ENCODE measurements at places on chromosomes 2 and 18. TPM values are rescaled to one million over a fixed set of nuclear protein-coding genes. Genes with fewer than 3 reads are reported as not detected.
A peak's percentile ranks its signal among the peaks of the same experiment; 100 is the strongest.

Gene FBXO48
- total RNA-seq = 1.1 TPM

- DNase-seq = no peak
These were observed 270.7 kb upstream of the NRP2 start for GRCh38 chr2:205411558-205411957.

Gene HOXD4
- not detected for total RNA-seq

DNA sequence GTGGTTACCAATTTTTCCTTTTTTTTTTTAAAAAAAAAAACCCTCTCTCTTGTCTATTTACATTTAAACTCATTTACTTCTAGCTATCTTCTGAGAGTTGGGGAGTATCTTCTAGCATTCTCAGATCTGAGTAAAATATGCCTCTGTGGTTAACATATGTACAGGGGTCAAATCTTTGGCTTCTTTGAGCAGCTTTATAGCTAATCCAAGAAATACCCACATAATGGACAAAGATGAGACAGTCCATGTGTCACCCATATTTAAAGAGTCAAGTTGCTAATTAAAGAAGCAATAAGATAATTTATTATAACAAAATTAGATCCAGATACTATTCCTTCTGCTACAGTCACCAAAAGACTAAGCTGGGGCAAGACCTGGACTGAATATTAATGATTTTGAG lies 139.0 kb upstream of the HNRNPA3 start:
- DNase-seq = no peak

DNA sequence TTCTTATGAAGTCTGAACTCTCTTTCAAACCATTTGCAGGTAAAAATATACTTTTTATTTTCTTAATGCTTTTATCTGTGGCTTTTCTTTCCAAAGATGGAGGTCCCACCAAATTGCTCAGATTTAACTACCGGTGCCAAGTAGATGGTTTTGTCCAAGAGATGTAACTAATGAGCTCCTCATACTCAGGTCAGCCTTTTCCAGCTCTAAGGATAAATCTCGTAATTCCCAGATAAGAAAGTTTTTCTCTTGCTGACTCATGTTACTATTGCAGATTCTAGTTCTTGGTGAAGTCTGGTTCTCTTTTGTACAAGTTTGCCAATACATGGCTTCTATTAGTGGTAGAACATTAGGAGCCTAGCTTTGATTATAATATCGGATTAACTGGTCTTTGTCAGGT lies 550.8 kb upstream of the ZNF804A start:
- no peak for DNase-seq

- no peak for DNase-seq
These were observed 44.0 kb upstream of the UBE2F start for GRCh38 chr2:237922641-237923361.

Gene GPR35
- total RNA-seq = not detected

Gene OSBPL6
- 7.2 TPM for total RNA-seq

Gene CAMKMT
- 18.6 TPM for total RNA-seq

GRCh38 chr2:105388971-105389381 lies 9.9 kb downstream of the FHL2 start:
- DNase-seq = no peak

Gene LTBP1
- 23.8 TPM for total RNA-seq

Gene SMAD4
- 139 TPM for total RNA-seq

GRCh38 chr18:45136381-45137086 lies 455.8 kb downstream of the SETBP1 start:
- no peak for DNase-seq

Gene HNMT
- total RNA-seq = 3.6 TPM

Gene SULT6B1
- not detected for total RNA-seq

DNA sequence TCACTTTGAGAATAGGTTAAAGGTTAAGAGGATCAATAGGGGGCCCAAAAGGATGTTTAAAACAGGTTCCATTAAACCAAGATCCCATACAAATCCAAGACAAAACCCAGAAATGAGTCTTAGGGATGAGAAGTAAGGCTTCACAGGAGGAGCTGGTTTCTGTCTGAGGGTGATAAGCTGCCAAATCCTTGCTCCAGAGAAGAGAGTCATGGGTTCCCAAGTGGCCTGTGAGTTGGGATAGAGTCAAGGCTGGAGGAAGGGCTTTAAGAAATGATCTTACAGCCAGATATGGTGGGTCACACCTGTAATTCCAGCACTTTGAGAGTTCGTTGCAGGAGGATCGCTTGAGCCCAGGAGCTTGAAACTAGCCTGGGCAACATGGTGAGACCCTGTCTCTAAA lies 40.2 kb upstream of the LCLAT1 start:
- no peak for DNase-seq

DNA sequence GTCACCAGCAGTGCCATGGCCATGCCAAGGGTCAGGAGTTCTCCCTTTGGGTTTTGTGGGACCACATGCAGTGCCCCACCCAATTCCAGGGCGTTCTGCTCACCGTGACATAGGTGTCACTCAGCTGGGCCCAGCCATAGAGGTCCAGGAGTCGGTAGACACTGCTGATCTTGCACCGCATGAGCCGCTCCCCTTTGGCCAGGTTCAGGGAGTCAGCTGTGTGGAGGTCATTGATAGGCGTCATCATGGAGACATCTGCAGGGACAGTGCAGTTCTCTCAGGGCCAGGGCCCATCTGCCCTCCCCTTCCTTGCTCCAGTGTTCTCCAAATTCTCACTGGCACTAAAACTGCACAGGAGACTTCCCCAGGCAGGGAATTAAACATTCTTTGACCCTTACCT lies 71.9 kb downstream of the ADD2 start:
- DNase-seq = no peak

DNA sequence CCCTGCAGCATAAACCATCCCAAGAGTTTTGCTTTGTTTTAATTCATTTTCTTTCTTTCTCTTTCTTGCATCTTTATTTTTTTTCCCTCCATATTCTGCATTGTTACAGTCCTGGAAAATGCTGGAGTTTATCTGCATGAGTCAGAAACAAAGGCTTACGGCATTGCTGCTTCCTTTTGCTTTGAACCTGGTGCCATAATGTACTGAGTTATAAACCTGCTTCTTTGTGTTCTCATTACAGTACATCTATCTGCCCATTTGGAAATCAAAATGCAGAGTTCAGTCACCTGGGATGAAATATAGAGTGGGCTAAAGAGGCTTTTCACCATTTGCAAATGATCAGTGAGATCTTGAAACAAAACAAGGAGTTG lies 1009.2 kb upstream of the FANCL start:
- no peak for DNase-seq

Gene TEX44
- total RNA-seq = not detected

Gene CXCR1
- not detected for total RNA-seq

DNA sequence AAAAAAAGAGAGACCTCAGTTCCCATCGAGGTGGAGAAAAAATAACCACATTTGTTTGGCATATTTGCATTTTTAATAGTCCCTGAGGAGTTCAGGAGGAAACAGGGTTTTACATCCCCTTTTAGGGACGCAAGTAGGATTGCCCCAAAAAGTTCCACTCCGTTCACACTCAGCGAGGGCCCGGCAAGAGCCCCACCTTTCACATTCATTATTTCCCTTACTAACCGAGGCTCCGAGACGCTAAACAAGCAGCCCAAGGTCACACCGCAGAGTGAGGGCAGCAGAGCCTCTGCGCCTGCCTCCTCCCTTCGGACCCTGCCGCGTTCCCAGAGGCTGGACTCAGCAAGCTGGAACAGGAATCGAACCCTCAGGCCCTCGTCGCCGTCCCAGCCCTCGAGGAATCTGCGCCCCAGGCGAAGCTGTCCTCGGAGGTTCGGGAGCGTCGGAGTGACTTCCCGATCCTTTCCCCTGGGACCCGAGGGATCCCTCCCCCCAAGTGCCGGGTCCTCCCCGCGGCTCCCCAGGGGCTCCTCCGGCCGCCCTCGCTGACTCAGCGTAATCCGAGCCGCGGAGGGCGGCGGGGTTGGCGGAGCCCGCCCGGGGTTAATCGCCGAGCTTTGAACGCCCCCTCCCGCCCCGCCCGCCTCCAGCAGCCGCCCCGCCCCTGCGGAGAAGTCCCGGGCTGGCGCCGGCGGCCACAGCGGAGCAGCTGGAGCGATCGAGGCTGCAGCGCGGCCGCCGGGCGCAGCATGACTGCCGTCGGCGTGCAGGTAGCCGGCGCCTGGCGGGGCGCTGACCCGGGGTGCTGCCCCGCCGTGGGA lies at the start of gene TMEM37:
TSS of gene TMEM37 (plus strand) at position 700 of the 821 bp plus-strand sequence. CDS start at position 750, 50 bp downstream.
- DNase-seq = peak; percentile 50

DNA sequence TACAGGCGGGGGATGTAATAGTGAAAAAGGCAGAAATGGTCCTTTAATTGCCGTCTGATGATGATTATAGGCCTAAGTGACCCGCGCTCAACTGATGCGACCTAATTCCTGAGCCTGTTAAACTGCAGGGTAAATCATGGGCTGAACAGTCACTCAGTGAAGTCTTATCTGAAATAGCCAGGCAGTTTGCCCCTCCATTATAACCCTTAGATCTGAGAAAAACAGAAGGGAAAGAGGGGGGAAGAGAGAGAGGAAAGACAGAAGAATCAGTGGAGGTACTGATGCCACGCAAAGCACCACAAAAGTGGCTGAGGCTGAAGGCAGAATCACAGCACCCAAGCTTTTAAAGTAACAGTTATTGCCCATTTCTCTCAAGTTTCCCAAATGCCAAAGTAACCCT lies 73.1 kb upstream of the DNMT3A start:
- DNase-seq = no peak

DNA sequence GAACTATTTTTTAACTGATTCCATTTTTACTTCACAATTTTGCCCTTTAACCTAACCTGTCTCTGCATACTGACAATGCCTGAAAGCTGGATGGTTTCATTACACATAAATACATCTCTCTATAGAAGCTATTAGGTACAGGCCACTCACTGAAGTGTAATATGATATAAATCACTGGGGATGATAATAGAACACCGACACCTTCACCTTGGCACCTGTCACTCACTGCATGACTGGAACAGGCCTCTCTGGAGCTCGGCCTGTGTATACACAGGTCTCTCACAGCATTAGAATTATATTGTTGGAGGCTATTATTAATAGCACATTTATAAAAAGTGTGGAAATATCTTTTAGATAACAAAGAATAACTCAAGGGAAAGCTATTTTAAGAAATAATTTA lies 138.2 kb downstream of the TMEM131 start:
- DNase-seq = no peak

GRCh38 chr2:113258471-113259147 lies 20.1 kb downstream of the PAX8 start:
- no peak for DNase-seq

Gene SLC4A5
- 0.86 TPM for total RNA-seq

DNA sequence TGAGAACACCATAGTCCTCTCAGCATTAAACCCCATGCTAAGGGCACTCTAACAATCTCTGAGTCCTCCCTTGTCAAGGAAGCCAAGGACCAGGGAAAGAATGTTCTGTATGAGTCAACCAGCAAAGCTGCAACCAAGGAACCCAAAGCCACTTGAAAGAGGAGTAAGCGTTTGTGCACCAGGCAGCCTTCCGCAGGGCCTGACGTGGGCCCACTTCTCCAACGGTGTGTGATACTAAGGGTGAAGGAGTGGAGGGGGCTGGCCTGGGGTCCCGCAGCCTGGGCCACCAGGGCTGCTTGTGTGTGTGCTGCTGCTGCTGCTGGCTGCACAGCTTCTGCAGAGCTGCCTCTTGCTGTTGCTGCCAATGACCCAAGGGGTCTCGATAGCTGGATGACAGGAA lies 30.1 kb upstream of the GALNT14 start:
- peak; percentile 27 for DNase-seq

GRCh38 chr2:69253611-69254301 lies 133.3 kb downstream of the GFPT1 start:
- no peak for DNase-seq

Gene IL36RN
- total RNA-seq = not detected

DNA sequence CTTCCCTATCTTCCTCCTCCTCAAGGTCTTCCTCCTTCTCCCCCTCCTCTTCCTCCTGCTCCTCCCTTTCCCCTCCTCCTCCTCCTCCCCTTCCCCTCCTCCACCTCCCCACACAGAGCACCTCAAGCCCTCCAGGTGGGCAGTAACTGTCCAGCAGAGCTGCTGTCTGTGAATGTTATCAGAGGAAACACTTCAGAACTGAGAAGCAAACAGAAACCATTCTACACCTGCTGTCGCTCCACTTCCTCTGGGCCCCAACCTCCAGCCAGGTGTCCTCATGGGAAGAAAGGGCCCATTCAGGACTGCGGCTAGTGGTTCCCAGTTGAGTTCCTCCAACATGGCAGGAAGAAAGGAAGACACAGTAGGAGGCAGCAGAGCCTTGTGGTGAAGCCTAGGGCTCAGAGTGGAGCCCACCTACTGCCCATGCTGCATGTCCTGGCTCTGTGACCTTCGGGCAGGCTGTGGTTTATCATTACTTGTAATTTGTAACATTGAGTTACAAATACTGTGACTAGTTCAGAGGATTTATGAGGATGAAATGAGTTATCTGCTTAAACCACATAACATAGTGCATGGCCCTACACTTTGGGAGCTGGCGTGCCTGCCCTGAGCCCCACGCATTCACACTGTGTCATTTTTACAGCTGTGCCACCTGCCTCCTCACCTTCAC lies 165.9 kb upstream of the ID2 start:
- no peak for DNase-seq

DNA sequence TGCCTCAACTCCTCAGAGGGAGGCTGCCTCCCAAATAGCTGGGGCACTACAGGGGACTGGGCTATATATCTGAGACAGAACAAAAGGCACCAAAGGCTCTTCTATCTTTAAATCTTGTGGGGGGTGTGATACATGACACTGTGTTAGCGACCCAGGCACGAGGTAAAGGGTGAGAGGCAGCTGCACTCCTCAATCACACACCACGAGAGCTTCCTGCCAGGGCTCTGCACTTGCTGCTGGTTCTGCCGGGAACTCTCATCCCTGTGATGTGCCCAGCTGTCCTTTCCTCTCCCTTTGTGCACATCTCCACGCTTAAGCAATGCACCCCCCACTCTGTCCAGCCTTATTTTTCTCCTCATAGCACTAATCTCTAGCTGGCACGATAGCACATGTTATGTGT lies 32.4 kb downstream of the NPC1 start:
- no peak for DNase-seq

Gene PTPRM
- total RNA-seq = 4.1 TPM

GRCh38 chr2:88212251-88212790 lies 42.2 kb downstream of the THNSL2 start:
- peak; percentile 54 for DNase-seq

Gene CNGA3
- total RNA-seq = not detected

Gene COL5A2
- 24.2 TPM for total RNA-seq

GRCh38 chr2:128162266-128162665 lies 71.3 kb downstream of the UGGT1 start:
- DNase-seq = no peak

- no peak for DNase-seq
These were observed 3.6 kb upstream of the PLB1 start for GRCh38 chr2:28492282-28492681.
